ENCODE measurements at places on chromosomes 11 and 22.

- DNase-seq: no peak
Measured at GRCh38 chr11:8233691-8234424, 29.8 kb downstream of the LMO1 start.

GRCh38 chr11:35223371-35223796, 84.4 kb downstream of the CD44 start:
- DNase-seq: no peak

DNA sequence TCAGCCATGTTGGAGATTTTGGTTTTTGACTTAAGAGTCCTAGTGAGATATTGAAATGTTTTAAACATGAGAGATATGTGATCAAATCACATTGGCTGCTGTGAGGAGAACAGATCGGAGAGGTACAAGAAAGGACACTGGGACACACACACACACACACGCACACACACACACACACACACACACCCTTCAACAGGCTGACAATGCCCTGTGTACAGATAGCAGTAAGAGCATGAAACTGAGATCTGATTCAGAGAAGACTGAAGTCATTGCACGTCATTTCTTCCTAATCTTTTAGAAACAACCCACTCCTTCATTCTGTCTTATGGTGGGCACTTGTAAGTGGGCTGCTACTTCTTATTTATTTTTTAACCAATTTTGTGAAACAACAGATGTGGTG, 200.5 kb upstream of the E2F8 start:
- DNase-seq: no peak

DNA sequence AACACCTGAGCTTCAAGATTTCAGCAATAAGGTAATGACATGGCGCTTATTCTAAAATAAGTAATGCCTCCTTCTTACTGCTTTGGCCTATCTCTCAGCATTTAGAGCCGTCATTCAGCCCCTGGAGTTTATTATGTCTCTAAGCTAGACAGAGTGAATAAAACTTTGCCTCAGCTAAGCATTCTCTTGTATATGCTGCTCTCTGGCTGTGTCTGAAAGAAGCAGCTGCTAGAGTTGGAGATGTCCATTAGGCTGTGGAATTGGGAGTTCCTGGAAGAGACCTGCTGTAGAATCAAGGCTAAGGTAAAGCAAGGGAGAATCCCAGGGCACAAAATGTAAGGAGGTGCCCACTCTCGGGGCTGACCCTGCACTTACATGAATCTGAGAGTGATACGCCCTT, 35.5 kb upstream of the TTC12 start:
- DNase-seq: no peak

DNA sequence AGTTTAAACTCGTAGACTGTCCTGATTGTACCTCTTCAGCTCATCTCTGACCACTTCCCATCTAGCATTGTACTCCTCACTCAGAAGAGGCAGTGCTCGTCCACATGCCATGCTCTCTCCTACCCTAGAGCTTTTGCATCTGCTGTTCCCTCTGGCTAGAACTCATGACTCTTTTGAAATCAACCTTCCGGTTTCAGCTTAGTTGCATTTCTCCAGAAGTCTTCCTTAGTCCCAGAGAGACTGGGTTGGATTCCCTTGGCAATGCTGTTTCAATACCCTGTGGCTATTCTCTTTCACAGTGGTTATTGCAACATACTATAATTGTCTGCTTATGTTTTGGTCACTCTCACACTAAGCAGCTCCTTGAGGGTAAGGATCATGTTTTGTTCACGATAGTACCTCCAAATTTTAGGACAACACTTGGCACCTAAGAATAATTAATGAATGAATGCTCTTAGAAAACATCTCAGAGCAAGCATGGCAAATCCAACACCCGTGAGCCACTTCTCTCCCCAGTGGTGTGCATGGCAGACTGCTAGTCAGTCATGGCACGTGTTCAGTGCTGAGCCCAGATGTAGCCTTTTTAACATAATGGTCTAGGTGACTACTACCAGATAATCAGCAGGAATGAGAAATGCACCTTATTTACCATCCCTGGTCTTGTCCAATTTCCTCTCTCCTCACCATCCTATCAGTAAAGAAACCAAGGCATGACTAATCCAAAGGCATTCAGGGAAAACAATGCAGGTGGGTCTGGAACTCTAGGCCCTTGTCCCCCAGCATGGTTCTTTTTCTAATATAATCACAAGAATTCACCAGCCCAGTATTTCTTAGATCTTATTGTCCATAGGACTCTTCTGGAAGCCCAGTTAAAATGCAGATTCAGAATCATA, 14.5 kb downstream of the SEPTIN3 start:
- no peak for DNase-seq

DNA sequence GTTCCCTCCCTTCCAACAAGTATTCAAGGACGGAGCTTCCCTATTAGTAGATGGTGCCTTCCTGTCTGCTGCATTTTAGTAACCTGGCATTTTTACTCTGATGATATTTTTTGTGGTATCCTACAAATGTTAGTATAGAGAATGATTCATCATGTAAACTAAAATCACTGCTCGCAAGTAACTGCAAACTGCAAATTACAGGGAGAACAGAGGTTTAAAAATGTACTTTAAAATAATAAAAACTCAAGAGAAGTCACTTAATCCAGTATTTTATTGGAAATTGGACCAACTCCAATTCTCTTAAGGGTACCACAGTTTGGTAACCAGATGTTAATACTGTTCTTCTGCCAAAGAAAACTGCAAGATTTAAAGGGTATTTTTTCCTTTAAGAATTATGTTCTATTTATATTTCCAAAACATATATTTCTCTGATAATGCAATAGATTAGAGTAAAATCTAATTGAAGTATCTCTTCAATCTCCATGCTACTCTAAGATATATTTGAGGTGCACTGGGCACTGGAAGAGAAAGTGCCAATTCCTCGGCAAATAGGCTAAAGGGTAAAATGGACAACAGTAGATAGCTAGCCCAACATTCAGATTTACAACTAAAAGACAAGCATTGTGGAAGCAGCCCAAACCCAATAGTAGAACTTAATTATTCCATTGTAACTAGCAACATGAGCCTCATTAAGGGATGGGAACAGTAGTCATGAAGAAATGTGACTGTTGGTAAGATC, 298.0 kb downstream of the TTC28 start:
- no peak for DNase-seq

GRCh38 chr22:23790819-23791737, 4.3 kb downstream of the SMARCB1 start:
- DNase-seq: no peak

Measured in NCI-H2107 (cell line).